Kidney tubule cell (primary cell): ENCODE measurements at places on chromosomes 12 and 14.
A peak's percentile ranks its signal among the peaks of the same experiment; 100 is the strongest.

GRCh38 chr12:37666069-37666781 is 650.3 kb upstream of the ALG10B start:
- no peak for DNase-seq

- DNase-seq, result no peak
Observed at GRCh38 chr12:77388445-77389265, 323.3 kb upstream of the E2F7 start.

DNA sequence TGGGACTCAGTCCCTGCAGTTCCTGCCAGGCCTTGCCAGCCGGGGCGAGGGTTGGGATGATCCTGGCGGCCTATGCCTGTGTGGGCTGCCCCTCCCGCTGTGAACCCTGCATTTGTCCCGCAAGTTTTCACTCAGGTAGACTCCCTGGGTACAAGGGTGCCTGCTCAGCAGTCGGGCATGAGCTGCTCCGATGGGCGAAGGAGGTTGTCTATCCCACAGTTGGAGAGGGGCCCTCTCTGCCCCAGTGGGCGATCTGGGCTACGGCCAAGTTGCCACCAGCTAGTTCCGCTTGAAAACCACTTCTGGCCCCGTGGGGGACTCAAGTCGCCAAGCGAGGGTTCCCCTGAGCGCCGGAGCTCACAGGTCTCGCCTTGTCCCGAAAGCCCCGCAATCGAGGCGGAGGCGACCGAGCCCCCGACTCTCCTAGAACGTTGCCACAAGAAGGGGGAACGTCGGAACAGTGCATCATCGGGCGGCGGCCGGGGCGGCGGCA is 365 bp upstream of the TPI1 start:
- no peak for DNase-seq

GRCh38 chr12:67042697-67043131 is 226.4 kb upstream of the CAND1 start:
- DNase-seq, result peak; percentile 74

DNA sequence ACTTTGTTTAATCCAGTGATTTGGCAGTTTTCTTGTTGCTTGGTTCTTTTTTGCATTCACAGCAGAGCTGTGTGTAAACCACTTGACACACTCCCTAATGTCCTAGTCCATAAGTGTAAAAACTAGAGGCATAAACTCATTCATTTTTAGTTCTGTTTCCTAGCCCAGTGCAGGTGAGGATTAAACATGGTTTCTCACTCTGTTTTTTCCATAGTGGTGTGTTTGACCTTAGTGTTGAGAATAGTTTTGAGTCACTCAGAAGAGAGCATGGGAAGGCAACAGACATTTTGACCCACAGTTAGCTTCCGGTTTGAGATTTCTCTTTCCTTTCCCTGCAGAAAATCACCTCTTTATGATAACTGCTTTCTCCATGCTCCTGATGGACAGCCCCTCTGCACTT is 24.2 kb upstream of the GALNT16 start:
- no peak for DNase-seq

GRCh38 chr12:118038137-118038536 is 21.6 kb downstream of the RFC5 start:
- DNase-seq, result no peak

DNA sequence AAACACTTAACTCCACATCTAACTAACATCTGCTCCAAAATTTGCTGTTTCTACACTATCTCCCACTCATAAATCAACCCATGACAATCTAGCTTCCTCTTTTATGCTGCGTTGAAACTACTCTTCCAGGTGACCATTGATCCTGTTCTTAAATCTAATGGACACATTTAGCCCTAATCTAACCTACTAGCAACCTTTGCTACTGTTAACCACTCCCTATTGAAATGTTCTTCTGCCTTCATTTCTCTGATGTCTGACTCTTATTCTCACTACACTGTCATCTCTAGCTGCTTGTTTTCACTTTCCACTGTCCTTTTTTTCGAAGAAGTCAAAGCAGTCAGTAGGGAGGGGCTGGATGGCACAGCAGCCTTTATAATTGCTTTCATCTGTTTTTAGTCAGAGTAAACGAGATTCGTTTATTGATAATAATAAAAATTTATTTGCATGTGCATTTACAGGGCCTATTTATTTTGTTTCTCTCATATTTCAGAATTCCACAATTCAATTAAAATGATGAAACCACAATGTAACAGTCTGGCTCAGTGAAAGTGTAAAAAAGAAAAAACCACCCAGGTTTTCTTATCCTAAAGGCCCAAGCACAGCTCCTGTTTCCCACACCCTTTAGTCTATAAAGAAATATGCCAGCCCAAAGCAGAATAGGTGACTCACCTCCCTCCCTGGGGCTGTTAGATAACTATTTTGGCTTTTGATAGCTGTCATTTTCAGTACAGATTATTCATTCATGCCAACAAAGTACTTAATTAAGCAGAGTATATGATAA is 44.9 kb downstream of the ATP2B1 start:
- DNase-seq, result no peak

GRCh38 chr12:109292342-109292711 is 16.8 kb downstream of the FOXN4 start:
- no peak for DNase-seq

GRCh38 chr12:113358381-113359132 is at the start of gene PLBD2:
Gene PLBD2 (plus strand): TSS chr12:113358587. CDS start chr12:113358601, 14 bp downstream.
- DNase-seq, result peak; percentile 93

DNA sequence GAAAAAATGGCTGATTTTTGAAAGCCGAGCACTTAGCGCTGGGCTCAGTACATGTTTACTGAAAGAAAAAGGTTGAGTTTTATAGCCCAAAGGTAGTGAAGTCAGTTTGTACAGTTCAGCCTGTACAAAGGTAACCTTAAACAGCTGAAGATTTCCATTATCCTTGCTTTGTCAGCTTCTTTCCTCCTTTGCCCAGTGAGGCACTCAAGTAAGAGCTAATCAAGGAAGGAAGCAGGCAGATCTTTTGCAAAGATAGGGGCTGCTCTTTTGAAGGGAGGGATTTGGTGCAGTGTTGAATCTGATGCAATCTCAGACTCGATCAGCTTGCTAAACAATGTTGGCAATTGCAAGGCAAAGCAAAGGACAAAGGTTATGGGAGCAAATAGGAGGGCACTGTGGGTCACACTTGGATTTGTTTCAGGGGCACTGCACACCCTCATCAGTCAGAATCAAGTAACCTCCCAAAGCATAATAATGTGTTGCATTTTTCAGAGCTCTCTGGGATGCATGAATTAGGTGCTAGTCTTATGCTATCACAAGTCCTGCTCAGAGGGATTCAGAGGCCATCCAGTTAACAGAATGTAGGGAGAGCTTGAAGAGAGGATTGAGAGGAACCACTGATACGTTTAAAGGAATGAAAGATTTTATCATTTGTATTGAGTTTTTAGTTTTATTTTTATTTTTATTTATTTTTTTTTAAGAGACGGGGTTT is 44.4 kb downstream of the ANO6 start:
- DNase-seq, result no peak

DNA sequence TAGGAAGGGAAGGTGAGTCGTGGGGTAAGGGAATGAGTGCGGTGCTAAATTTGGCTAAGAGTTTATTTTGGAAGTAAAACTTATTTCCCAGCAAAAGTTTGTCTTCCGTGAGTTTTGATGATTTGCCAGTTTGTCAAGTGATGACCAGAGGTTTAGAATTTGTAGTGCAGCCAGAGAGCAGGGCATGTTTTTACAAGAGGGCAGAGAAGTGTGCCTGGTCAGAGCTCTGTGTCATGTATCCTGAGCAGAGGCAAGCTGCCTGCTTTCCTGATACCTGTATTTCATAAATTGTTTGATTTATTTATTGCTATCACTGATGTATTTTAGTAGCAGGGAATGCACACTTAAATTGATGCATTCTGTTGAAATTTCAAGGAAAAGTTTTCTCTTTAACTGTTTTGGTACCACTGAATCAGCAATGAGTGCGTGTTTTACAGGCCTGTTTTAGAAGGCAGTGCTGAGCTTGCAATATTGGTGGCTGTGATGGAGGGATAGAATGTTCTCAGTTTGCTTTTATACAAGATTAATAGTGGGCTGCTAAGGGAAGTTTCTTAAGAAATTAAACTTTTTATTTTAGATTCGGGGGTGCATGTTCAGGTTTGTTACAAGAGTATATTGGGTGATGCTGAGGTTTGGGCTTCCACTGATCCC is 19.7 kb upstream of the RD3L start:
- no peak for DNase-seq

- DNase-seq, result no peak
Observed at GRCh38 chr14:52863334-52863700, 71.9 kb upstream of the GNPNAT1 start.

DNA sequence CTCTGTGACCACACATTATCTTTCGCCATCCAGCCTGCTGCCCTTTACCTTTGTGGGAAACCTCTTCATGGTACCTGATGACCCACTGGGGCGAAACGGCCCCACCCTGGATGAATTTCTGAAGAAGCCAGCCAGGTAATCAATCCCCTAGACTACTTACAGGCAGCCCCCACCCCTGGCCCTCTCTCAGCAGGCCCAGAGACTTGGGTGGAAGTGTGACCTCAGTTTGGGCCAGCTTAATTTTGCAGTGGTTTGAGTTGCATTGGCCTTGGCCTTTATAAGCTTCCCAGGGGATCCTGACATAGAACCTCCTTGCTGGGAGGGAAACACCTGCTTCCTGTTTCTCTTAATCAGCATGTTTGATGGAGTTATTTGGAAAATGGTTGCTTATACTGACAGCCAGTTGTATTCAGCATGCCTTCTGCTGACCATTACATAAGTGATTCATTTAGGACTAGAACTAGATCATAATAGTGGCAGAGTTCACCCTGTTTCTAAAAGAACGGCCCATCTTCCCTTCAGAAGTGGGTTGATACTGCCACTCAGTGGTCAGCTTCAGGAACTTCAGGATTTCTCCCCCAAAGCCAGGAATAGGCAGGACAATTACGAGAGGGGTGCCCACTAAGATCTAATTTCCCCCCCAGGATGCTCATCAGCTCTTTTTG is 6.1 kb downstream of the SDR39U1 start:
- DNase-seq, result peak; percentile 79

DNA sequence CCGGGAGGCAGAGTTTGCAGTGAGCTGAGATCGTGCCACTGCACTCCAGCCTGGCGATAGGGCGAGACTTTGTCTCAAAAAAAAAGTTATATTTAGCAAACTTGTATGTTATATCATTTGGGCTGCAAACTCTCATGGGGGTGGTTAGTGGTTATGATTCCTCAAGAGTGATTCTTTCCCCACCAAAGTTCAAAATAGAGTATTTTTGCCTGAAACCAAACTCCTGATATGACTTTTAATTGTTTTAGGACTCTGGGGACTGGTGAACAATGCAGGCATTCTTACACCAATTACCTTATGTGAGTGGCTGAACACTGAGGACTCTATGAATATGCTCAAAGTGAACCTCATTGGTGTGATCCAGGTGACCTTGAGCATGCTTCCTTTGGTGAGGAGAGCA is 18.6 kb downstream of the HSD17B6 start:
- DNase-seq, result no peak

DNA sequence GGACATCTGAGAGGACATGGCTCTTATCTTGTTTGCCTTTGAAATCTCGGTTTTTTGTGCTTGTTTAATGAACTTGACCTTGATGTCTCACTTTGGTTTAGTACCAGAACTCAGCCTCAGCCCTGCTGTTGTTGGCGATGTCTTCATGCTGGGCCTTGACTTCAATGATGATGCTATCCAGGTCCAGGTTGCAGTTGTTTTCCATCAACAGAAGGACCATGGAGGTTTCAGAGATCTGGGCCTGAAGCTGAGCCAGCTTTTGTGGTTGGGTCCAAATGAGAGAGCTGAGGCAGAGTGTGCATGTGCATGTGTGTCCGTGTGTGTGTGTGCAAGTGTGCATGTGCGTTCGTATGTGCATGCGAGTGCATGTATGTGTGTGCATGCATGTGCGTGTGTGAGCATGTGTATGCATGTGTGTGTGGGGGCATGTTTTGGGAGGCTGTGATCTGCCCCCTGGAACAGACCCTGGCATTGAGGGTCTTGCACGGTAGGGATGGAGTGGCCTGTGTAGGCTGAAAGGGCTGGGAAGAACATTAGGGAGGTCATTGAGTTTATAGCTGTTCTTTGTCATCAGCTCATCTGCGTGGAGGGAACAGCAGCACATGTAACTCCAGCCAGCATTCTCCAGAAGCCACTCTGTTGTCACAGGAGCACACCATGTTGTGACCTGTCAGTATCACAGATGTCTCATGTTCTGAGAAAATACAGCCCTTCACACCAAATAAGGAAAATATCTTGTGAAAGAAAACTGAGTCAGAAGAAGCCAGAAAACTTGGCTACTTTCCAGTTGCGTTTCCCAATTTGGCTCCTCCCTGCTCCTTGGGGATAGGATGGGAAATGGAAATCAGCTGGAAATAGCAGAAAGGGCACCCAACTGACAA is 10.0 kb upstream of the KRT82 start:
- peak; percentile 65 for DNase-seq

- no peak for DNase-seq
Observed at GRCh38 chr14:75258079-75258802, 20.4 kb upstream of the FOS start.

DNA sequence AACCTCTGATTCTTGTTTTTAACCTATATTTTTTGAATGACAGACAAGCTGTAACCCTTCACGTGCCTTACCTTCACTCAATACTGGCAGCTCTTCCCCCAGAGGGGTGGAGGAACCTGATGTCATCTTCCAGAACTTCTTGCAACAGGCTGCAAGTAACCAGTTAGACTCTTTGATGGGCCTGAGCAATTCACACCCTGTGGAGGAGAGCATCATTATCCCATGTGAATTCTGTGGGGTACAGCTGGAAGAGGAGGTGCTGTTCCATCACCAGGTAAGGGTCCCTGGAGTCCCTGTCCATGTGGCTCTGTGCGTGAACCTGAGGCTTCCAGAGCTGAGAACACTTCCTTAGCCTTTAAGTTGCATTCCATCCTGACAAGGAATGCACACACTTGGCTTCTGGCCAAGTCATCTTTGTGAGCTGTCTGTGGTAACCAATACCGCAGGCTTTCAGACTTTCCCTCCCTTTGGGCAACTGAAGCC is 22.7 kb downstream of the TRAFD1 start:
- DNase-seq, result peak; percentile 70

DNA sequence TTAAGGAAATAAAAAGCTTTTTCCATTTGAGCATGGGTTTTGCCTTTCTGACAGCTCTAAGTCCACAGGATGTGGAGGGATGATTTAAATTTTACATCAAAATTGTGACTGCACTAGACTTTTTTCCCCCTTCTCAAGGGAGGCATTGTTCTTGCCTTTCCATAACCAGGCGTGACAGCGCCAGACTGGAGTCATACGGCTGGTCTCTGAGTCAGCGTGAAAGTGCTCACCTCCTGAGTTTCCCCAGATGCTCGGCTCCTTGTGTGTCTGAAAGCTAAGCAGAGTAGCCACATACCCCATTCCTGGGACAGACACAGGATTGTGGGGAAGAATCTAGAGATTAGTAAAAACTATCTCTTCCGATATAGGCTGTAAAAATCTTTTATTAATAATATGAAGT is 43.1 kb downstream of the SOX5 start:
- DNase-seq, result peak; percentile 46

DNA sequence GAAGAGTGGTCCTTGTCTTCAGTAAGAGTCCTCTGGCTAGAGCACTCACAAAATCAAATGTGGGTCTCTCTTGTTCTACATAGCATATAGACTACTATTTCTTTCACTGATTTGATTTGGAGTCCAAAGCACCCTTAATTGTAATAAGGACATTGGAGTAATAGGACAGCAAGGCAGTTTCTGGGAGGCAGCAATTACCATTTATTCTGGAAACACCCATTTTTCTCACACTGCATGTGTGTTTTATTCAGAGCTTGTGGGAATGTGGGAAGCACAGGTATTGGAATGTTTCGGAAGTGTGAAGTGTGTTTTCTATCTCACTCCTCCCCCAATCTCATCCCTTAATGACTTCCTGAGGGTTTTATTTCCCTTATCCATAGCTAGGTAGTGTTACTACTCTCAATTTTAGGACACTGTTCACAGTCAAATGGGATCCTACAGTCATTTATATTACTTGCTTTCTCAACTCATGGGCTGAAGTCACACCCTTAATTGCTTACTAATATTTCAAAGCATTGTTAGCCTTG is 20.2 kb downstream of the PCBP2 start:
- no peak for DNase-seq
